ENCODE measurements at places on chromosomes 2 and 18.

DNA sequence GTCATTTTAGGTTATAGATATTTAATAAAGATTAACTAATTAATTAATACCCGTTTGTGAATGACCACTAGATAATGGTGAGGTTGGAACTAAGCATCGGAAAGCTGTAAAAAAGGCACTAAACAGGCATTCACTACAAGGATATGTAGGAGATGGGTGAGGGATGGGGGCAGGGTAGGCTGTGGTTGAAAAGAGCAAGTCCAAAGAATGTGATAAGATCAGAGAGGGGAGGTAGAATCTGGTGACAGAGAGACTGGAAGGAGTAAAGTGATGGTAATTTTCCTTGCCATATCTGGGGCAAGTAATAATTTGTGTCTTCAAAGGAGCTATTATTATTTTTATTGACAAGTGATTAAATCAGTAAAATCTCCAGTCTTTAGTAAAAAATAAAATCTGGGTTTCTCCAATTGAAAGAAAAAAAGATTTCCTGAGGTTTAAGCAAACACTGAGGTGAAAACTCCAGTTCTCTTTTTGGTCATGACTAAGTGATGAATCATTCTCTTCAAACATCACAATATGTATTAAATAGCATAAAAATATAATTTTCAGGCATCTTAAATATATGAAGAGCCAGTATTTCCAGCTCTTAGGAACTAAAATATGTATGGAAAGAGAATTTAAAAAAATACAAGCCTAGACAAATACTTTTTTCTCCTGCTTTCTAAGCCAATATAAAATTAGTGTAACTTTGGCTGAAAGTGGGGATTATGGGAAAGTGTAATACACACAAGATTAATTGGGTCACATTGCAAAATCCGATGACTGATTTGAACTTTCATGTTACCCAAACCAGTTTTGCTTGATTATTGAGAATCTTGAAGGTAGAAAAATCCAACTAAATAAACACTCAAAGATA lies 259.1 kb upstream of the RBMS1 start:
- DNase-seq = no peak

DNA sequence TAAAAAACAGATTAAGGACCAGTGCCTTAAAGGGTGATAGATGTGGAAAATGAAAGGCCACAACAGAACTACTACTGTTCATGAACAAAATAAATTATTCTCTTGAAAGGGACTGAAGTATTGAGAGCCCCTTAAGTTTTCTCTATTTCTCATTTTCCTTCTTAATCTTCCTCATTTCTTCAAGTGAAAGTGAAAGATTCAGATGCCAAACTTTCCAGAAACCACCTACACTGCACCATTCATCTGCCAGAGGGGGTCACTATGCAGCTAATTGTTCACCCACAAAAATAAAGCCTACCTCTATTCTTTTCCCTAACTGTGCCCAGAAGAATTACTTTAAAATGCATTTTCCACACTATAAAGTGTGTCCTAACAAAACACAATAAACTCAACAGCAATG lies 140.1 kb downstream of the NR4A2 start:
- peak; percentile 4 for DNase-seq

- DNase-seq = no peak
Measured at GRCh38 chr2:36859366-36859792, 107.0 kb downstream of the STRN start.

DNA sequence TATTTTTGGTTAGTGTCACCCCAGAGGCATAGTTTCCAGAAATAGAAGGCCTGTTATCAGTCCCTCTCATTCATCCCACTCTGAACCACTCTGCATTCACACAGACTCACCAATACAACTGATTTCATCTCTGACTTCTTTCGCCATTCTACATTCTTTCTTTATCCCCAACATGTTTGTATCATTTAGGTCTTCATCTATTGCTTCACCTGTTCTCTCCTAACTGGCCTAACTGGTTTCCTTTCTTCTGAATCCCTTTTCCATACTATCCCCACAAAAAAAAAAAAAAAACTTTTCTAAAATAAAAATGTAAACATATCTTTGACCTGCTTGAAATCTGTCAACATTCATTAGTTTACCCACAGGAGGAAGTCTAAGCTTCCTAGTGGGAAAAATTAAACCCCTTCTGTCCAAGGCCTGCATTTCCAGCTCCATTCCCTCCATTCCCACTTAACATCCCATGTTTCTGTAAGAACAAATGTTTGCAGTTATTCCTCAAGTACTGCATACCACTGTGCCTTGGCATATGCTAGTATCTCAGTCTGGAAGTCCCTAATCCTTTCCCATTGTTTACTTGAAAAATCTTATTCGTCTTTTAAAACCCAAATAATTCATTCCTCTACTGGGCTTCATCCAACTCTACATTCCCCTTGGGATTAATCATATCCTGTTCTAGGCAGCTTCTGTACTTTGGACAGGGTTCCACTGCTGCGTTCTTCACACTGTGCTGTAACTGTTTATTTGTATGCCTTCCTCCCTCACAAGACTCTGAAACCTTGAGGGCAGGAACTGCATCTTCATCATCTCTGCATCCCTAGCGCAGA lies 68.5 kb downstream of the FIGN start:
- DNase-seq = no peak

DNA sequence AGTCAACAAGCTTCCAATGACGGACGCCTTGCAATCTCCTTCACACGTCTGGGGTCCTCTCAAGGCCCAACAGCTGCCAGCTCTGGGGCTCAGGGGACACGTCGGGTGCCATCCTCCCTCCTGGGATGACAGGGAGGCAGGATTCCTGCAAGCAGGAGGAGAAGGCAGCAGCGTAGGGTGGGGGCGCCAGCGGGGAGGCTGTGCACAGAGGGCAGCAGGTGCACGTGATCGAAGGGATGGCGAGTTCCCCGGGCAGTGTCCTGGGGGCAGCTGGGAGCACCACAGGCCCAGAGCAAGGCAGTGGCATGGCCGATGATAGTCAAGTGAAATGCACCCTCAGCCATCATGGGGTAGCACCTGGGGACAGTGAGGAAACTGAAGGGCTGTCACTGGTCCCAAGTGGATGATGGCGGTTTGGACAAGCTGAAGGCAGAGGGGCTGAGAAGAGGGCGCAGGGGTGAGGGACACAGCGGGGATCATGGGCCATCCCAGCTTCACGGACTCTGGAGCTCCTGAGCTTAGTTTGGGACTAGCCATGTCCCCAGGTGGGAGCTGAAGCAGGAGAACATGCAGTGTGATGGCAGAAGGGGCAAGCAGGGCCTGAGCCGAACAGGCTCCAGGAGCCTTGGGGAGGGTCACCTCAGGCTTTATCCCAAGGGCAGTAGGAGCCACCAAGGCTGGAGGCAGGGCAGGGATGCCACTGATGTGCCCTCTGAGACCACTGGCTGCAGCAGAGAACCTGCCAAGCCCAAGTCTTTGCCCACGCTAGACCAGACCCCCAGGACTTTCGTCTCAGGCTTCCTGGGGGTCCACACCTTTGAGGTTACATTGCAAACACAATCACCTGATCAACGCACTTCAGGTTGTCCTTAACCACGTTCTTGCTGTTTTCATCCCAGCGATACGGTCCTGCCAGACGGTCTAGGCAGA lies 16.3 kb upstream of the SNED1 start:
- no peak for DNase-seq

DNA sequence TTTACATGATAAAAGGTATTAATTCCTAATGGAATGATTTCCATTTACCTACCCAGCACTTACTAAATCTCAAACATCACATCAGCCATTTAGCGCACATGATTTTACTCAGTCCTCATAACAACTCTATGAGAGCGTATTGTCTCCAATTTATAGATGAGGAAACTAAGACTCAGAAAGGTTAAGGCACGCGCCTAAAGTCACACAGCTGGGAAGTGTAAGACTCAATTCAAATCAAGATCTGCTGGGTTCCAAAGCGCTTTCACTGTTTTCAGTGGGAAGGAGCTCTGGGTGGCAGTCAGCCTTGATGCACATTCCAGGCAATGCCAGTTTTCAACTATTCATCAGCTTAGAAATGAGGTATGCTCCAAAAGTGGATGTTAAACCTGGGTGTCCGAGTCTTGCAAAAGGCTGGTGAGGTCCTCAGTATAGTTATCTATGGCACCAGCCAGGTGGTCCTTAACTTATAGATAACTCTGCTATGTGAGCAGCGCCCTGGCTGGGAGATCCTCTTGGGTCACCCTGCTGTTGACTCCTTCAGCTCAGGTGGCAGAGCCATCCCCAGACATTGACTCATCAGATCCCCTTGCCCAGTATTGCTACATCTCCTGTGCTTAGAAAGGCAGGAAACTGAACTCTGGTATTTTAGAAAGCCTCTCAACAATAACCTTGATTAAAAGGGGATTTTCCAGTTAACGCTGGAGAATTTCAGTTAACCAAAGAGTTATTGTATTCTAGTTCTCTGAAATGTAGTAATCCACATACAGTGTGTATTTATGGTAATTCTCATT lies 47.1 kb downstream of the SLC4A1AP start:
- no peak for DNase-seq

DNA sequence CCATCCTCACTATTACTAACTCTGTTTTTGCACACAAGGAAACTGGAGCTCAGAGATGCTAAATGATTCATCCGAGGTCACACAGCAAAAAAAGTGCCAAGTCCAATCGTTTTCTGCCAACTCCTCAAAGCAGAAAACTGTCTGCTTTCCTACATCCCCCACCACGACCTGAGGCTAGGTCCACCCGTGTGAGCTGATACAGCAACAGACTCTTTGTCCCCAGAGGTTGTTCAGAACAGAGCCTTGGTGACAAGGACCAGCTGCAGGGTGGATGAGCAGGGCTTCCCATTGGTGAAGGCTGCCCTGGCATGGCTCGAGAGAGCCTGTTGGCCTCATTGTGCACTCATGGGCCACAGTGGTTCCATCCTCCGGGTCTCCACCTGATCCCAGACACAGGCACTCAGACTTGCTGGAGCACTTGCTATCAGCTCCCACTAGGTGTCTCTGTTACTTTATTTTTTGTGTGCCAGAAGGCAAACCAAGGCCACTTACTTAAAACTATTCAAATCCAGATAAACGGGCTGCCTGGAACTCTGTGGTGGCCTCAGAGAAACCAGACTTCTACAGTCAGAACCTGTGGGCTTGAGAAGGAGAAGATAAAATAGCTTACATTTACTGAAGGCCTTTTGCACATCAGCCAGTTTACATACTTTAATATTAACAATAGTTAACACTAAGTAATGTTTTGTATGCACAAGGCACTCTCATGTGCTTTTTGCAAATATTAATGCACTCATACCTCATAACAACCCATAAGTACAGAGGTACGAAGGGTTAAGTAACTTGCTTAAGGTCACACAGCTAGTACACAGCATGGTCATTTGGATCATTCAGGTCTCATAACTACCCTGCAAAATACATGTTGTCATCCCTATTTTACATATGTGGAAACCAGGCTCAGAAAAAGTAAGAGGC lies 62.9 kb upstream of the CTIF start:
- peak; percentile 56 for DNase-seq

DNA sequence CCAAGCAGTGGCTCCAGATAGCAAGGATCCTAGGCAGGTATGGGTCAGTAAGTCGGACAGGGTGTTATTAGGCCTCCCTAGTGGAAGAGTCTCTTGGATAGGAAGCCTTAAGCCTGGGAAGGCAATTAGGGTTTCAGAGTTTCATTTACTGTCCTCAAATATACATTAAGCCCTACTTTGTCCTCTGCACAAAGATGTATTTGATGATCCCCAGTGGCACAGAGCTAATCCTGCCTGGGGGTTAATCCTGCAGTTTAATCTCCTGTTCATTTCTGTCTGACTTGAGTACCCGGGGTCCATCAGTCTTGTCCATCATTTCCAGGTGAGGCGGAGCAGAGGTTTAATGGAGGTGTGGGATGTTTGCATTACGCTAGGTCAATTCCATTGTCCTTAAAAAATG lies 62.0 kb downstream of the MTCL1 start:
- no peak for DNase-seq

DNA sequence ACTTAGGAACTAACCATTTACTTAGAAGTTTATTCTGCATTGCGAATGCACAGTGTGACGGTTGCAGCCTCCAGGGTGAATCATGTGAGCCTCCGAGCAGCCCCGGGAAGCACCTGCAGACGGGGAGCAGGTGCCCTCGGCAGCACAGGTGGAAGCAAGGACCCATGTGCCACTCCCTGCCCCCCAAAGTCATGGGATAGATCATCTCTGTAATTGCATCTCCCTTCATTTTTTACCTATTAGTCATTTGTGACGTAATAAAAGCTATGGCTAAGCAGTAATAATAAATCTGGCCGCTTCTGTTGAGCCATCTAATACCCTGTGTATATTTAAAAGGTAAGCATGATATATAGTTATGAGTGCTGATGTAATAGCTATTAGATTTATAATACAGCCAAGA lies 97.2 kb downstream of the PTGR3 start:
- no peak for DNase-seq

DNA sequence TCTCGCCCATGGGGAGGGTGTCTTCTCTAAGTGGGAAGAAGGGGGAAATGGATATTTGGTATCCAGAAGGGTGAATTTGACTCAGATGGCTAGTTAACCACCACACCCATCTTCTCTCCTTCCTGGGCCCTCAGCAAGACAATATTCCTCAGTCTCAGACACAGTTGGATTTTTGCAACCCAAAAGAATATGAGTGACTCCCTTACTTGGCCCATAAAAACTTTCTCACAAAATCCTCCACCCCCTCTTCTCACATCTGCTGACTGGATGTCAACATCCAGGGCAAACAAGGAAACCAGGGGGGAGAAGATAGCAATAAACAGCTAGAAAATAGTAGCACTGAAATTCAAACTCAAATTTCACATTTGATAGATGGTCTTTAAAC lies 35.3 kb upstream of the GCC2 start:
- no peak for DNase-seq

- peak; percentile 76 for DNase-seq
Measured at GRCh38 chr2:13006829-13007717, 290.3 kb downstream of the TRIB2 start.

GRCh38 chr2:215705771-215706361 lies 270.0 kb upstream of the FN1 start:
- no peak for DNase-seq

GRCh38 chr2:16130541-16130880 lies 190.2 kb downstream of the MYCN start:
- no peak for DNase-seq

- DNase-seq = no peak
Measured at GRCh38 chr2:52539026-52539970, 1228.3 kb upstream of the CHAC2 start.

DNA sequence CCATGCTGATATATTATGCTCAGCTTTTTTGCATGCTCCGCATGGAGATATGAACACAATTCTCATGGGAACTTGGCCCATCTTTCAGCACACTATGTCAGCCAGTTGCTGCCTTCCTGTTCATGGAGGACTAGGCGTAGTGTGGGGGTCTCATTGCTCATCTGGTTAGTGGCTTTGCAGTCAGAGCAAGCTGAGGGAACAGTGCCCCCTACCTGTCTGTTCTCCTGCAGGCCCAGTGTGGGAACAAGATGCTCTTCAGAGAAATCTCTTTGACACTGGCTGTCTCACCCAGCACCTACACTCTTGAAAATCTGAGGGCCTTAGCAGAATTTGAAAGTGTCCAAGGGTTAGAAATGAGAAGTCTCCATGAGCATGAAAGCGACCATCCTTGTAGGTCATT lies 47.1 kb downstream of the SPTBN1 start:
- peak; percentile 19 for DNase-seq

- DNase-seq = no peak
Measured at GRCh38 chr2:170341684-170342623, 164.0 kb downstream of the MYO3B start.

- no peak for DNase-seq
Measured at GRCh38 chr2:9232886-9233285, 26.3 kb downstream of the ASAP2 start.

GRCh38 chr2:204923957-204924356 lies 378.7 kb downstream of the PARD3B start:
- DNase-seq = no peak

All from CD4-positive, alpha-beta T cell treated with Interleukin-17A for 1 hour (primary cell).